ENCODE measurements at places on chromosomes 11 and 22. TPM values are rescaled to one million over a fixed set of nuclear protein-coding genes. Genes with fewer than 3 reads are reported as not detected.

The MS4A12 gene
- not detected for total RNA-seq

The APOBEC3G gene
- total RNA-seq = 24.6 TPM

The PLEKHA7 gene
- 10.9 TPM for total RNA-seq

The OR5B21 gene
- 0.32 TPM for total RNA-seq

The SLC22A9 gene
- not detected for total RNA-seq

The SCGB1A1 gene
- total RNA-seq = not detected

The TBX1 gene
- not detected for total RNA-seq

DNA sequence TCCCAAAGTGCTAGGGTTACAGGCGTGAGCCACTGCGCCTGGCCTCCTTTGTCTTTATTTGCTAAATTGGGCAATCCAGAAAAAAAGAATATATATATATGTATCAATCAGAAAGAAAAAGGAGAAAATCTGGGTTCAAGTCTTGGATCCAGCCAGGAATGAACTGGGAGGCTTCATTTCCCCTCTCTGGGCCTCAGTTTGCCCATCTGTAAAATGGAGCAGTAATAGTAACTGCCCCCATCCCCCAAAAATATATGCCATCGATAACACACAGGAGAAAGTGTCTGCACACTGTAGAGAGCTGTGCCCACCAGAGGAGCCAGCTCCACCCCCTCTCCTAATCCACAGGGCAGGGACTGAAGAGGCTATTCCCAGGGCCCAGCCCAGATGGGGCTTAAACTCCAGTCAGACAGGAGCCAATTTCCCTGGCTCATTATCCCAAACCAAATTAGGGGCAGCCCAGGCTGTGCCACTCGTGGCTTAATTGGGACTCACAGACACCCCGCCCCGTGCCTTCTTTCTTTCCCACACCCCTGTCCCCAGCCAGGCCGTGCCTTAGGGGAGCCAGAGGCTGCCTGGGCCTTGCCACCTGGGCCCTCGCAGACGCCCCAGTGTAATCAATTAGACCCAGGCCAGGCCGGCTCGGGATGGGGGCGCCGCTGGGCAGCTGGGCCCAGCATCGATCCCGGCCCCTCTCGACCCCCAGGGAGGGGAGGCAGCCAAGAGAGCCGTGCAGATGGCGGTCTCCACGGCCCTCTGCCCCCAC lies 171.5 kb downstream of the MN1 start:
- no peak for DNase-seq
- H3K4me1 ChIP-seq = no peaks in the 10 kb centered on the region
- H3K4me3 ChIP-seq = no peak overlapping the region
- H3K27ac ChIP-seq = no peak overlapping the region
- H3K36me3 ChIP-seq = no peaks in the 10 kb centered on the region

DNA sequence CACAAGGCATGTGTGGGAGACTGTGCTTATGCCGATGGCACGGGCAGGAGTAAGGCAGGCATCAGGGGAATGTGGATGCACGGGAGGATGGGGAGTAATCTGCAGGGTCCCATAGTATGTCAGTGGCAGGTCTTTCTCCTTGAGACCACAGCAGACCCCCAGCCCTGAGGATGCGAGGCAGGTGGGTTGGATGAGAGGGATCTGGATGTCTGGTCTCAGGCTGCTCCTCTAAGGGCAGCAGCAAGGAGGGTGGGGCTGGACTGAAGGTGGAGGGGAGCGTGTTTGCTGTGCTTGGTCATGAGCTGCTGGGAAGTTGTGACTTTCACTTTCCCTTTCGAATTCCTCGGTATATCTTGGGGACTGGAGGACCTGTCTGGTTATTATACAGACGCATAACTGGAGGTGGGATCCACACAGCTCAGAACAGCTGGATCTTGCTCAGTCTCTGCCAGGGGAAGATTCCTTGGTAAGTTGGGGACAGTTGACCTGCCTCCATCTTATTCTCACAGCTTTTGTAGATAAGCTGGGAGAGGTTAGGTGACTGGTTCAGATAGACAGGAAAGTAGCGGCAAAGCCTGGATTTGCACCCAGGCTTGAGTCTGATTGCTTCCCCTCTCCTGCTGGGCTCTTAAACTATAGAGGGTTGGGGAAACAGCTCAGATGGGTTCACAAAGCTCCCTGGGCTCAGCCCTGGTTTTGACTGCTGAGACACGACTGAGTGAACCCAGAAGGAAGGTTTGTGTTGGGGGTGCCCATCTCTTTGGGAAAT lies at the start of gene APOL1:
APOL1 (plus strand) TSS at position 380 of the 769 bp plus-strand sequence. CDS start 1,823 bp downstream, outside the sequence.
- no peaks in the 10 kb centered on the region for H3K36me3 ChIP-seq
- peak within 1 kb of the TSS; percentile 95 for H3K4me3 ChIP-seq
- peak within 1 kb of the TSS; percentile 98 for H3K27ac ChIP-seq
- no peak for DNase-seq
- peaks cover 41% of the 10 kb centered on the region for H3K4me1 ChIP-seq
- no peaks in the 10 kb centered on the region for H3K27me3 ChIP-seq

DNA sequence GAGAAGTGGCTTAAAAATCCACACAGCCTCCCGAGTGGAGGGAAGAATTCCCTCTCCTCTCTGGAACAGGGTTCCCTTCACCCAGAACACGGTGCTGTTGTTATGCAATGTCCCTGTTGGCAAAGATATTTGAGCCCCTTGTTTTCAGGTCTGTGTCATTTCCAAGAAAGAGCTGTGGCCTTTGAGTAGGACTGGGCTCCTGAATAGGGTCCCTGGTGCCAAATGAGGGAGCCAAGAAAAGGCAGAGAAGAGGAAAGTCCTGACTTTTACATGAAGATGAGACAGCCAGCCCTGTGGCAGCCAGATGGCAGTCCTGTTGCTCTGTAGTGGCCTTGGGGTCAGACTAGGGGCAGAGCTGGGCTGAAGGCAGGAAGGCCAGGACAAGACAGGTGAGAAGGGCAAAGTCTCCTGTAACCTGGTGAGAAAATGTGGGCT lies 51.2 kb upstream of the ELF5 start:
- peaks cover 72% of the 10 kb centered on the region for H3K27me3 ChIP-seq
- H3K27ac ChIP-seq = no peak overlapping the region
- H3K4me3 ChIP-seq = no peak overlapping the region
- H3K4me1 ChIP-seq = no peaks in the 10 kb centered on the region
- DNase-seq = no peak

DNA sequence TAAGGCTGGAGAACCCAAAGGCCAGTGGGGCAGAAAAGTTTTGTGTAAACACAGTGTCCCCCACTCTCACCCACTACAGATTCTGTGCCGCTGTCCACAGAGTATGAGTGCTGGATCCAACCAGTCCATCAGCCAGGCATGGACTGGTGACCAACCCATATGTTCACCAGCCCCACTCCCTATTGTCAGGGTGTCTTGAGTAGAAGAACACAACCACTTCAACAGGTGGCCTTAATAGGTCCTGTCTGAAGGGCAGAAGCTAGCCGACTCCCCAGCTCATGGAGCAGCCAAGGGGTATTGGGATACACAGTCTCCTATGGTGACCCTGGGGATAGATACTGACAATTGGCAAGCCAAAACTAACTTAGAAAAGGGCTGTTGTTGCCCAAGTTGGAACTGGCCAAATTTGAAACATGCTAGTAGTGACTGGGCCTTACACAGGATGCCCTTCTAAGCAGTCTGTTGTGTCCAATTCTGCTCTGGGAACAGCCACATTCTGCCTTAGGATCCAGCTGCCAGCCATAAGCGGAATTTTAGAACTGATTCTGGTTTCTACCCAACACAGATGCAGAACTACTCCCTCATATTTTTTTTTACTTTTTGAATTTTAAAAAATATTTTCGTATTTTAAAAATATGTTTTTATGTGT lies 19.8 kb upstream of the PGM2L1 start:
- DNase-seq = no peak
- H3K4me3 ChIP-seq = no peak overlapping the region
- peaks cover 8% of the 10 kb centered on the region for H3K27me3 ChIP-seq
- H3K4me1 ChIP-seq = peaks cover 11% of the 10 kb centered on the region
- peak overlapping the region; percentile 88 for H3K27ac ChIP-seq
- no peaks in the 10 kb centered on the region for H3K36me3 ChIP-seq

GRCh38 chr11:46877580-46877979 lies 31.5 kb upstream of the CKAP5 start:
- no peak overlapping the region for H3K27ac ChIP-seq
- no peaks in the 10 kb centered on the region for H3K36me3 ChIP-seq
- no peak overlapping the region for H3K4me3 ChIP-seq
- no peak for DNase-seq

GRCh38 chr11:70537576-70538571 lies 139.5 kb downstream of the CTTN start:
- DNase-seq = no peak
- no peaks in the 10 kb centered on the region for H3K36me3 ChIP-seq
- H3K4me3 ChIP-seq = no peak overlapping the region
- H3K4me1 ChIP-seq = no peaks in the 10 kb centered on the region

DNA sequence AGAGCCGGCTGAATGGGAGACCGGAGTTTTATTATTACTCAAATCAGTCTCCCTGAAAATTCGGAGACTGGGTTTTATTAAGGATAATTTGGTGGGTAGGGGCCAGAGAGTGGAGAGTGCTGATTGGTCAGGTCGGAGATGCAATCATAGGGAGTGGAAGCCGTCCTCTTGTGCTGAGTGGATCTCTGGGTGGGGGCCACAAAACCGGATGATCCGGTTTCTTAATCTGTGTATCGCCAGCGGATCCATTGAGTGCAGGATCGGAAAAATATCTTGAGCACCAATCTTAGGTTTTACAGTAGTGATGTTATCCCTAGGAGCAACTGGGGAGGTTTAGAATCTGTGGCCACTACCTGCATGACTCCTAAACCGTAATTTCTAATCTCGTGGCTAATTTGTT lies 886 bp upstream of the NIPSNAP1 start:
- H3K27me3 ChIP-seq = no peaks in the 10 kb centered on the region
- peak overlapping the region; percentile 88 for H3K27ac ChIP-seq
- H3K4me3 ChIP-seq = peak overlapping the region; percentile 91
- H3K4me1 ChIP-seq = peaks cover 15% of the 10 kb centered on the region

DNA sequence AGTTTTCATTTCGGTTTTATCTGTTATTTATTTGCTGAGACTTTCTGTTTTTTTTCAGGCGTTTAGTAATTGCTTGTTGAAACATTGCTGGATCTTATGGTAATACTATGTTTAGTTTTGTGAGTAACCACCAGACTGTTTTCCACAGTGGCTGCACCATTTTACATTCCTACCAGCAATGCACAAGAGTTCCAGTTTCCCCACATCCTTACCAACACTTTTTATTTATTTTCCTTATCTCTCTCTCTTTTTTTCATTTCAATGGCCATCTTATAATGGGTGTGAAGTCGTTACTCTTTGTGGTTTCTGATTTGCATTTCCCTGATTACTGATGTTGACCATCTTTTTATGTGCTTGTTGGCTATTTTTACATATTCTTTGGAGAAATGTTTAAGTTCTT lies 23.7 kb downstream of the USP47 start:
- no peak for DNase-seq
- no peaks in the 10 kb centered on the region for H3K27me3 ChIP-seq
- H3K4me1 ChIP-seq = peaks cover 40% of the 10 kb centered on the region
- H3K27ac ChIP-seq = peak overlapping the region; percentile 72
- H3K4me3 ChIP-seq = no peak overlapping the region
- H3K36me3 ChIP-seq = no peaks in the 10 kb centered on the region

DNA sequence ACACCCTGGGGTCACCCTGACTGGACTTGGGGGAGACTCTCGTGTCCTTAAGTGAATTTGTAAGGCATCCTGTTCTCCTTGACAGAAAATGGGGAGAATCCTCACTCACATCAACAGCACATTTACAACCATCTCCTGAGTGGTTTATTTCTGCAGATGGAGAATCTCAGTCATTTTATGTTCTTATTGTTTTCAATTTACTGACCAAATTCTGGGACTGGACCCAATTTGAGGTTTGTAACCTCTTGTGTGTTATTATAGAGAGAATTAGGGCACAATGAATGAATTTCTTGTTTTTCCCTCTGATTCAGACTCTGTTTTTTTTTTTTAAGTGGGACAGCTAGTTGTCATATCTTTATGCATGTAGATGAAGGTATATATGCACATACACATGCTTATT lies 104.9 kb downstream of the ADAMTS15 start:
- H3K27me3 ChIP-seq = peaks cover 32% of the 10 kb centered on the region
- no peaks in the 10 kb centered on the region for H3K36me3 ChIP-seq
- no peak overlapping the region for H3K27ac ChIP-seq
- H3K4me1 ChIP-seq = no peaks in the 10 kb centered on the region
- H3K4me3 ChIP-seq = no peak overlapping the region

DNA sequence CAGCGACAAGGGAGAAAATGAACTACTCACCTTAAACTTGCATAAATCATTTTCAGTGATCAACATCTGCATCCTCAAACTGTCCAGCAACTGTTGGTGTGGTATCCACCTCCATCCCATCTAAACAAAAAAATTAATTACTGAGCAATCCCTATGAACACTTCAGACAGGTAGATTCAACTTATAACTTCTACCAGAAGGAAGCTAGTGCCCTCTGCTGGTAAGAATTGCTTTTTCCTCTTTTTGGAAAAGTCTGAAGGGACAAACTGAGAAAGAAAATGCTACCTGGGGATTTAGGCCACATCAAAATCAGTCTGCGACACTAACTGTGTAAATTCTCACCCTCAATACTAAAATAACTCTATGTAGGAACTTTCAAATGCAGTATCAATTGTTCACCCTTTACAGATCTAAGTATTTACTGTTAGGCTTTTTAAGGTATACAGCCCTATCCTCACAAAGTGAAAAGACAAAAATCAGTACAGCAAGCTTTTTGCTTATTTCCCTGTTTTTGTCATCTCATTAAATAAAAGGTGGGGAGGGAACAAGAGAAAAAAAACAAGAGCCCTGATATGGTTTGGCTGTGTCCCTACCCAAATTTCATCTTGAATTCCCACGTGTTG lies 17.9 kb downstream of the CLNS1A start:
- peaks cover 4% of the 10 kb centered on the region for H3K4me1 ChIP-seq
- peaks cover 6% of the 10 kb centered on the region for H3K36me3 ChIP-seq
- no peaks in the 10 kb centered on the region for H3K27me3 ChIP-seq
- H3K27ac ChIP-seq = peak overlapping the region; percentile 19
- no peak overlapping the region for H3K4me3 ChIP-seq
- DNase-seq = no peak

DNA sequence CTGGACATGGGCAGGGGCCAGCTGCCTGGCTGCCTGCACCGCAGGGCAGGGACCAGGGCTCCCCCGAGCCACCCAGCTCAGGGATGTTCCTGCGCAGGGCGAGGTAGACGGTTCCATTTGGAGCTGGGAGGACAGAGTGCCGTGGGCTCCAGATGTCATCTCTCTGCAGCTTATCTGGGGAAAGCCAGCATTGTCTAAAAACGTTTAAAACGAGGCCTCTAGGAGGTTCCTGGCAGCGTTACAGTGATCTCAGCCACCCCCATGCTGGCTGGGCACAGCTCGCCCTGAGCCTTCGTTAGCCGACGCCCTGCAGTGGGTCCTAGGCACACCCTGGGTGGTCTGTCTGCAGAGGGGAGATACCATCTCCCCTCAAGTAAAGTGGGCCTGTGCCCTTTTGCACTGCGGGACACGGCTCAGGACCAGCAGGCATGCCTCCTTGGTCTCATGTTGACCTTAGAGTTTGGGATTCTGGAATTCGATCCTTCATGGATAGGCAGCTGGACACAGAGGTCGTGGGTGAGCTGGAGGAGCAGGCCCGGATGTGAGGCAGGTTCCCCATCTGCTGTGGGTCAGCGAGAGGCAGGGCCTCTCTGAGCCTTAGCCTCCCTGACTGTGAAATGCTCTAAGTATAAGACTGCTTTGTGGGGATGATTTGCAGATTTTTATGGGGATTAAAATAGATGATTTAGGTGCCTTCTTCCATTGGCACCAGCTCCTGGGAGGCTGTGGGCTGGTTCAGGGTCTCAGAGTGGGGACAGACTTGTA lies 14.1 kb downstream of the SYNGR1 start:
- no peak for DNase-seq
- H3K4me1 ChIP-seq = peaks cover 10% of the 10 kb centered on the region
- H3K27me3 ChIP-seq = no peaks in the 10 kb centered on the region
- peak overlapping the region; percentile 79 for H3K27ac ChIP-seq

GRCh38 chr22:42270176-42270509 lies 310 bp downstream of the TCF20 start:
- peak overlapping the region; percentile 96 for H3K4me3 ChIP-seq
- H3K4me1 ChIP-seq = peaks cover 24% of the 10 kb centered on the region
- no peaks in the 10 kb centered on the region for H3K27me3 ChIP-seq
